EH (cell line): ENCODE measurements at places on chromosomes 13 and 19.

GRCh38 chr19:12974301-12975220, 5.2 kb downstream of the DAND5 start:
- no peak for DNase-seq

DNA sequence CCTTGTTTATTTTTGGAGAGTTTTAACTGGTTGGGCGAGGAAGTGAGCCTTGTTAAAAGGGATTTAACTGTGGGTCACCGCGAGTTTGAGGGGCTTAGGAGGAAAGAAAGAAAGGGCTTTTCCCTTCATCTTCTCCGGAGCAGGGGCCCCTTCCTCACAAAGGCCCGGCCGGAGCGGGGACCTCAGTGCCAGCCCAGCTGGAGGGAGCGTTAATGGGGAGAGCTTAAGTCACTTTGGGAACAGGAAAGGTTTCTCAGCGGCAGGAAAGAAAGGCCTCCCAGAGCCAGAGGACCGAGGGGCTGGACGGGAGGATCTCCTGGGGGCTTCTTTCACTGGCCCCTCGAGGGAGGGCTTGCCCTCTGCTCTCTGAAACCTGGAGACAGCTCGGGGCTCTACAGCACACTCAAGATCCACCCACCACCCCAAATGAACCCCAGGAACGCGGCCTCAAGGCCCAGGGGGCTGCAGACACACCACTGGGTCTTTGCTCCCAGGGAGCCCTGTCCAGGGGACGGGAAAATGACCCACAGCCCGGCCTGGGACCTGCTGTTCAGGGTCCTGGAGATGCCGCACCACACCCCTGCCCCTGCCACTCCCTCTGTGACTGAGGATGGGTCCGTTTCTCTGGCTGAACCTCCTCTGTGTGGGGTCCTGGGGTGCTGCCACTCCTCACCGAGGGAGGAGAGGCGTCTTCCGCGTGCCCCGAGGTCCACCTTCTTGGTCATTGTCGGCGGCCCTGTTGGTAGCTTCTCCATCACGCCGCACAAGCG, 128.3 kb downstream of the URI1 start:
- DNase-seq: no peak

- DNase-seq: no peak
Observed at GRCh38 chr13:24264976-24265375, 44.4 kb upstream of the C1QTNF9 start.

DNA sequence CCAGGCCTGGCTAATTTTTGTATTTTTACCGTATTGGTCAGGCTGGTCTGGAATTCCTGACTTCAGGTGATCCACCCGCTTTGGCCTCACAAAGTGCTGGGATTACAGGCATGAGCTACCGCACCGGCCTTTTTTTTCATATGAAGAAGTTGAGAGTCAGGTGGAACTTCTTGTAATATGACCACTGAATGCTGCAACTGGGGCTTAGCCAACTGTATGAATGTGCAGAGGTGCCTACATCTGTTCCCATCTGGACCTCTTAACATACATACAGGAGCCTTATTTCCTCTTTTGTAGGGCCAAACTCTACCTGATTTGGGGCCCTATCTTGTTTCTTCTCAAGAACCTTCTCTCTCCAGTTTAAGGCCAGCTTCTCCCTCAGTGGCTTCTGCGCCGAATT, 11.9 kb upstream of the GGACT start:
- DNase-seq: no peak

- DNase-seq: peak; percentile 56
Observed at GRCh38 chr19:2477141-2477710, 1.3 kb downstream of the GADD45B start.

DNA sequence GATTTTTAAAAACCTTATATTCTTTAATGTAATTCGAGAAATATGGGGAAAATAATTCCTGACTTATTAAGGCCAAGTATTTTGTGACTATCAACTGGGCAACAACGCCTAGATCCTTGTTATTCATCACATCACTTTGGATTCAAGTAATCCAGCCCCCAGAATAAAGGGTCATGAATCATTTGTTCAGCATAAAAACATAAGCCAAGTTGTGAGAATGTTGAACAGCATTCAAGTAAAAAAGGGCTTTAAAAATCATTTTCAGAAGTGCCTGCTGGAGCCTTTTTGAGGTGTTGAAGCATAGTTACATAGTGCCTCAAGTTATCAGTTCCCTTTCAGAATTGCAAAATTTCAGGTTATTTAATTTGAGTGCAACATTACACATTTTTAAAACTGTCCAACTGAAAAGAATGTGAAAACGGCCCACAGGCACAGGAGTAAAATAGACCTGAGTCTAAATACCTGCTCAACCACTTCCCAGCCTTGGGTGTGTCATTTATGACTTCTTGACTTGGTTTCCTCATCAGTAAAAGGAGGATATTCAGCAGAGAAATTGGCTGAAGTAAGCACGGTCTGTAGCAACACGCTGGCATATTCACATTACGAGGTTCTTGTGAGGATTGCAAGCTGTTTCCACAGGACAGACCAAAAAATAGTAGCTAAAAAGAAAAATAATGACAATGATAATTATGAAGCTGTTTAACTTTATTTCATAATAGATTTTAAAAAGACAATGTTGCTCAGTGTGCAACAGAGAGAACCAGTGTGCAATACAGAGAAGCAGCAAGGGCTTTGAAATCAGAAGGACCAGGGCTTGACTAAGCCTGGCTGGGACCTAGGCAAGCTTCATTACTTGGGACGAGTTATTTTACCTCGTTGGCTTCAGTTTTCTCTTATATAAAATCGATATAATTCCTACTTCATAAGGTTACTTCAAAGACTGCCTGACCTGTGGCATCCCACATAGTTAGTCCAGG, 56.6 kb downstream of the MBNL2 start:
- no peak for DNase-seq

- DNase-seq: peak; percentile 9
Observed at GRCh38 chr13:45105895-45106294, 14.4 kb upstream of the GTF2F2 start.

DNA sequence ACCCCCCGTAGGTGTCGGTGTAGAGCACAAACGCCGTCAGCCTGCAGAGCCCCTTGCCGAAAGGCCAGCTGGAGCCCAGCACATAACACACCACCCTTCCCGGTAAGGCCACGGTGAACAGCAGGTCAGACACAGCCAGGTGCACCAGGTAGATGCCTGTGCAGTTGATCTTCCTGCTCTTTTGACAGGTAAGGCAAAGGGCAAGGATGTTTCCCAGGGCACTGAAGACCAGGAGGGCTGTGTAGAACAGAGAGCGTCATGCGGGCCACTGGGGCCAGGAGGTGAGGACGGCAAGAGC, 92.6 kb upstream of the TM9SF2 start:
- no peak for DNase-seq

DNA sequence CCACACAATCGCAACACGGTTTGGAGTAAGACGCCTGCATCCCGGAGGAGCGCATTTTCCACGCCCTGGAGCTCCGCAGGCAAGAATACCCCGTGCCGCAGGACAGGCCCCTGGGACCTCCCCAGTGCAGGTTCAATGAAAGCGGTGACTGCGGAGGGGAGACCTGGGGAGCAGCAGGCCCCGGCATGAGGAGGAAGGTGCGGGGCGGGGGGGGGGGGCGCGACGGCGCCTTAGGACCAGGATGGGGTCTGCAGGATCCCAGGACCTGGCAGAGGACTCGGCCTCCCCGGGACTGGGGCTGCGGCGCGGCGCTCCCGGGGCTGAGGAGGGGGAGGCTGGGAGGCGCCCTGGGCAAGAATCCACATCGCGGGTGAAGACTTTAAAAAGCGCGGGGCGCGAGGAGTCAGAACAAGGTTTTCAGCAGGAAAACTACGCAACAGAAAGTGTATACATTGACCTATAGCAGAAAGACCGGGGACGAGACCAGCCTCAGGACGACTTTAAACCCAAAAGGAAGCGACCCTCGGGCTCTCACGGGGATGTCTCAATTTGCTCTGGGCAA, 432 bp downstream of the ZNF611 start:
- DNase-seq: peak; percentile 23

GRCh38 chr13:30789166-30789862, 54.0 kb downstream of the ALOX5AP start:
- DNase-seq: no peak

- no peak for DNase-seq
Observed at GRCh38 chr19:31545777-31546176, 196.5 kb upstream of the TSHZ3 start.

DNA sequence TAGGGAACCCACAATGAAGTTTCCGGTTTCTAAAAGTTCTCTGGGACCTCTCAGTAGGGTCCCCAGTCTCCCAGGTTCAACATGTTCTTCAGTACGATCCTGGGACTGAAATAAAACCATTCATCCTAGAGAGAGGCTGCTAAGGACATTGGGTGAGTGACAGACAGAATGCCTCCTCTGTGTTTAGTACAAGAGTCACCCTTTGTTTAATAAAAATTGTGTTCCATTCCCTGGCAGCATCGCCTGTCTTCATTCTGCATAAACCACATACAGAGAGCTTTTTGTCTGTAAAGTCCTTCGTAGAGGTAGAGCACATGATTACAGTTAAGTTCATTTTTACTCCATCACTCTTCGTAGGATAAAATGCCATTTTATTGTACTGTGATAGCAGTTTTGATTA, 95.3 kb upstream of the GPR12 start:
- DNase-seq: no peak

DNA sequence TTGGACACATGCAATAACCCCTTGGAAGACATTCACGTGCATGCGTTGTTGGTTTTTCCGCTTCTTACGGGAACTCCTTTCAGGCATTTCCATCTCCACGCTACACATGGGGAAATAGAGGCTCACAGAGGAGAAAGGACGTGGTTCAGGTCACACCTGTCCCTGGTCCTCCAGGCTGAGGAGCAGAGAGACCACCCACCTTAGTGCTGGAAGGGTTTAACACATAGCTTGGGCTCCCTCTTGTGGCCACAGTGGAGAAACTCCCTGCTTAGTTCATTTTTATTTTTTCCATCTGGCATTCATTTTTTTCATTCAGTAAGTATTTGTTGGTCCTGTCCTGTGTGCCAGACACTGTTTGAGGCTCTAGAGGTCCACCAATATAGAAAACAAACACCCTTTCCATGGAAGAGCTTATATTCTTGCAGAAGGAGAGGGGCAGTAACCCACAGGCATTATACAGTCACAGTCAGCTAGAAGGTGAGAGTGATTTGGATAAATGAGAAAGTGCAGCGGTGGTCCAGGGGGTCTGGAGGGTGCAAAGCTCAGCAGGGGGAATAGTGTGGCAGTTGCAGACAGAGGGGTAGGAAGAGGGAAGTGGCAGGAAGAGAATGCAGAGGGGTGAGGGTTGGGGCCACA, 24.2 kb upstream of the TTYH1 start:
- DNase-seq: peak; percentile 56

- DNase-seq: no peak
Observed at GRCh38 chr13:95019886-95020285, 281.4 kb downstream of the ABCC4 start.

GRCh38 chr13:49353908-49354307, 90.0 kb downstream of the CAB39L start:
- DNase-seq: peak; percentile 63

DNA sequence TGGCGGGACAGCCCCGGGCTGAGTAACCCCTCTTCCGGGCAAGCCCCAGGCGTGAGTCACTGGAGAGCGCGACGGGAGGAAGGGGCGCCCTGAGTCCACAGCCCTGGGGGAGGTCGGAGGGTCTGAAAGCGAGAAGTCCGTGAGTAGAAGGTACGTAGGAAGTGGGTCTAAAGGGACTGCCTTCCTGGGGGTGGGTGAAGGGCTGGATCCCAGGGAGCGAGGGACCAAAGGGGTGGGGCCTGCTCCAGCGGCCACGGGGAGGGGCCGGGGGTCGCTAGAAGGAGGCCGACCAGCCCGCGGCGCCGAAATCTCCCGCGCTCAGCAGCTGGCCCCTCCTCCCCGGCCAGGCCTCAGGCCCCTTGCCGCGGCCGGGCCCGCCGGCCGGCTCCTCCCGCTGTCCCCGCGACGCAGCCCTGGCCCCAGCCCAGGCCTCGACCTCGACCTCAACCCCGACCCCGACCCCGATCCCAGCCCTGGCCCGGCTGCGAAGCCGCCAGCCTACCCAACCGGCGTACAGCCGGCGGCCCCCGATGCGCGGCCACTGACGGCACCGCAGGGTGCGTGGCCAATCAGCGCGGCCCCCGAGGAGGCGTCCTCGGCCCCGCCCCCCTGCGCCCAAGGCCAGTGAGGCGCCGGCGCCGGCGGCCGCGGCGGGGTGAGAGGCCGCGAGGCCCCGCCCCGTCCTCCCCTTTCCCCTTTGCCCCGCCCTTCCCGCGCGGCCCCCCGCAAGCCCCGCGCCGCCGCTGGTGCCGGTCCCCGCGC, 22.6 kb downstream of the IPO5 start:
- peak; percentile 89 for DNase-seq

- DNase-seq: no peak
Observed at GRCh38 chr13:108855737-108856387, 226.5 kb downstream of the MYO16 start.
